Stimulated activated CD8-positive, alpha-beta memory T cell treated with anti-CD3 and anti-CD28 coated beads, Interleukin-15, amount 100 ng/mL, for 48 hours (primary cell): ENCODE measurements at places on chromosomes 5 and 9.

GRCh38 chr9:16341177-16341576 lies 529.3 kb downstream of the BNC2 start:
- no peak for DNase-seq

DNA sequence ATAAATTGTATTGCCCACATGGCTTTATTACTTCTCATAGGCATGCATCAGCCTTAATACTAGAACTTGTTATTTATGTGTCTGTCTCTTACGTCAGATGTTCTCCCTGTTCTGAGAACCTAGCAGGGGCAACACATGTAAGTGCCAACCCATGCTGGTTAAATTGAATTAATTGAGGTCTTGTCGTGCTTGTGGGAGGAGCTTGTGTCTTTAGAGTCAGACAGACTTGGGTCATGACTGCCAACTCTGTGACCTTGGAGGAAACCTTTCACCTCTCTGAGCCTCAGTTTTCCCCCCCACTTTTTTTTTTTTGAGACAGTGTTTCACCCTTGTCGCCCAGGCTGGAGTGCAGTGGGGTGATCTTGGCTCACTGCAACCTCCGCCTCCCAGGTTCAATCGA lies 2.2 kb upstream of the MEGF9 start:
- no peak for DNase-seq

DNA sequence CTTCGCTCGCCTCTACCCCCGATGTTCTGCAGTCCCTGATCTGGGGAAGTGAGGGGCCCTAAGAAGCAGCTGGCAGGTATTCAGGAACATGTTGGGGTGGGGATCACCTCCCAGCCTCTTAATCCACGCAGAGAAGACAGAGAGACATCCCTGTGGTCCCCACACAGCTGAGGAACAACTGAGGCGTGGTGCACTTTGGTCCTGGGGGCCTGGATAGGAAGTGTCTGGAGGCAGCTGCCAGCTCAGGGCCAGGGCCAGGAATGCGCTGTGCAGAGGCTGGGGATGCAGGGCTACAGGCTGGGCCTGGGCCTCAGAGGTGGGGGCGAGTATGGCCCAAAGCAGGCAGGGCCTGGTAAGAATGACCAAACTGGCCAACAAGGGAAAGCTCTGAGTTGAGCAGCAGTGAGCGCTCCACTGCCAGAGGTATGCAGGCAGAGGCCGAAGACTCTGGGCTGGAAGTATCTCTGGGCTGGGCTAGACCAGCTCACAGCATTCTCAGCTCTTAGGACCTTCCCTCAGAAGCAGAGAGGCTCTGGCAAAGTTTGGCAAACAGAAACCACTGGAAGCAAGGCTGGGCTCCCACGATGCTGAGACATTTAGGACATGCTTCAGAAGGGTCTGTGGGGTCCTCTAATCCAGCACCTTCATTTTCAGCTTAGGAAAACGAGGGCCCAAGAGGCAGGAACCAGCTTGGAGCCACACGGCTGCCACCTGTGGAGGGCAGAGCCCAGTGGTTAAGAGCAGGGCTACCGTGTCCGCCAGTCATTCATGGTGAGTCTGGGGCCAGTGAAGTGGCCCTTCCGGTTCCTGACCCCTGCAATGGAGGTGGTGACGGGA lies 174.4 kb downstream of the GAPVD1 start:
- DNase-seq = no peak

- no peak for DNase-seq
Observed at GRCh38 chr9:87612536-87612935, 113.4 kb upstream of the CTSL start.

GRCh38 chr5:146179696-146180095 lies 2.8 kb downstream of the LARS1 start:
- no peak for DNase-seq

- no peak for DNase-seq
Observed at GRCh38 chr9:131618071-131618479, 72.8 kb downstream of the PRRT1B start.
